ENCODE measurements at places on chromosomes 6 and 20.

DNA sequence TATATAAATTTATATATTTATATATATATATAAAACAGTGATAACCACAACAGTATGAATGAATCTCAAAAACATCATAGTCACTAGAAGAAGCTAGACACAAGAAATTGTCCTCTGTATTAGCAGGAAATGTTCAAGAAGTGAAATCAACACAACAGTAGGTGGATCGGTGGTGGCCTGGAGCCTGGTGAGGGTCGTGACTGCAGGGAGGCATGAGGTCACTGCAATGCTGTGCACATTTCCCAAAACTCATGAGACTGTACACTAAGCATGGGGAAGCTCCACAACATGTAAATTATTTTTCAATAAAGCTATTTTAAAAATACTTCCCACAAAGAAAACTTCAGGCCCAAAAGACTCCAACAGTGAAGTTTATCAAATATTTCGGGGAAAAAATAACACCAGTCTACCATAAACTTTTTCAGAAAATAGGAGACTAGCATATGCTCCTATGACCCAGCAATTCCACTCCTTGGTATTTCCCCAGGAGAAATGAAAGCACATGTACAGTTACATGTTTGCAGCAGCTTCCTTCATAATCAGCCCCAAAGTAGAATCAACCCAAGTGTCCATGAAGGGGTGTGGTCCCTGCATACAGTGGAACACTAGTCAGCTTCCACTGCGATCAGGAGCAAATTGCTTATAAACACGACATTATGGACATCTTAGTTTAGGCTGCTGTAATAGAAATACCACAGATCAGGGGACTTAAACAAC is 144.2 kb downstream of the TBXT start:
- no peak for DNase-seq

GRCh38 chr20:17714597-17714996 is 14.8 kb downstream of the BANF2 start:
- DNase-seq: no peak

GRCh38 chr6:84093441-84094435 is 60.2 kb downstream of the MRAP2 start:
- peak; percentile 1 for DNase-seq

GRCh38 chr6:95294043-95294442 is 283.3 kb upstream of the MANEA start:
- no peak for DNase-seq

- no peak for DNase-seq
Observed at GRCh38 chr6:16704401-16705045, 56.7 kb downstream of the ATXN1 start.

- DNase-seq: no peak
Observed at GRCh38 chr6:100466410-100467128, 1.8 kb upstream of the SIM1 start.

- no peak for DNase-seq
Observed at GRCh38 chr6:89110284-89110683, 7.6 kb downstream of the SRSF12 start.

DNA sequence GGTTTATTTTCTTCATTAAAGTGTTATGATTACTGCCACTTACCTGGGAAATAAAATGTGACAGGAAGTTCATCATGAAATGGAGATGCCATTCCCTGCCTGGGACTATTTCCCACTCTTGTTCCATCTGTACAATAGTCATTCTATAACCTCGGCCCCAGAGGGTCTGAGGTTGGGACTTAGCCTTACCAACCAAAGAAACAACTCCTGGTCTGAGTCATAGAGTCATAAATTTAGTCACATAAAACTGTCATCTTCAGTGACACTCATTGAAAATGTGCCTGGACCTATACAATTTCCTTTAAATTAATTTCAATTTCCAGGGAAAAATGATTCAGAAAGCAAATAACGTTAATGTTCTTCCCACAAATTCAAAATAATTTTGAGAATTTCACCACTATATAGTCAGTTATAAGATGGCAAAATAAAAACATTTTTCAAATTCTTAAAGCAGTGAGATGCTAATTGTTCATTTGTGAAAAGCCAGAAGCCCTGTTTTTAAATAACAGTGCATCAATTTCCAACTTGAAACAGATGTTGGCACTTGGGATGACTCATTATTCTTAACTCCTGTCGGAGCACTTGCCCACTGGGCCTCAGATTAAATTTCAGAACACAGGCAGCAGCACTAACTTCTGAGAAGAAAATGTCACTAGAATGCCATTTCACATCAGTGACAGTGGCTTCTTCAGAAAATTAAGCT is 201.2 kb upstream of the SMLR1 start:
- DNase-seq: no peak

DNA sequence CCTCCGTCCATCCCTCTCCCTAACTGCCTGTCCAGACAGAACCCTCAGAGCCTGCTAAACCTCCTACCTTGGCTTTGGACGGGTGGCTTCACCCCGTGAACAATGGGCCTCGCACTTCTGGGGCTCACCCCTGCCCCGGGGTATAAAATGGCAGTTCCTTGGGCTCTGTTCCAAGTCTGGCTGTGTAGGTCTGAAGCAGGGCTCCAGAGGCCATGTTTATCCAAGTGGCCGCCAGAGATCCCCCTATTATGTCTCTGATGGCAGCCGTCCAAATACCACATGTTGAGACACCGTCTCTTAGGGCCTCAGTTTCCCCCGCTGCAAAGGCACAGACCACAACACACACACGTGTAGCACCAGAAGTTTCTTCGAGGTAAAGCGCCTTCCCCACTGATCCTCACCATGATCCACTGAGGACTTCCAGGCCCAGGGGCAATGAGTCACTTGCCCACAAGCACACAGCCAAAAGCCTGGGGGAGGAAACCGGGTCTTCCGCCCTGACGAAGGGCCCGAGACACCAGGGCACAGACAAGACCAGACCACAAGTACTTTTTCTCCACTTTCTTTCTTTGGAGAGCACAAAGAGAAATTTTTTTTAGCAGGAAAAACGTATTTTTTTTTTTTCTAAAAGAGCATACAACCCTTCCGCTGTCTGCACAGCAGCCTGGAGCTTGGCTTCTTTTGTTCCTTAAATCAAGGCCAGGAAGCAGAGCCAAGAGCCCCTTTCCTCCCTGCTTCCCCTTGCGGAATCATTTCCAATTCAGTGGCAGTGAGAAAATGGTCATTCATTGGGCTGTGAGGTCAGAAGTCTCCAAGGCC is 11.8 kb downstream of the CPNE5 start:
- peak; percentile 9 for DNase-seq

- no peak for DNase-seq
Observed at GRCh38 chr6:96876886-96877545, 20.7 kb downstream of the NDUFAF4 start.

DNA sequence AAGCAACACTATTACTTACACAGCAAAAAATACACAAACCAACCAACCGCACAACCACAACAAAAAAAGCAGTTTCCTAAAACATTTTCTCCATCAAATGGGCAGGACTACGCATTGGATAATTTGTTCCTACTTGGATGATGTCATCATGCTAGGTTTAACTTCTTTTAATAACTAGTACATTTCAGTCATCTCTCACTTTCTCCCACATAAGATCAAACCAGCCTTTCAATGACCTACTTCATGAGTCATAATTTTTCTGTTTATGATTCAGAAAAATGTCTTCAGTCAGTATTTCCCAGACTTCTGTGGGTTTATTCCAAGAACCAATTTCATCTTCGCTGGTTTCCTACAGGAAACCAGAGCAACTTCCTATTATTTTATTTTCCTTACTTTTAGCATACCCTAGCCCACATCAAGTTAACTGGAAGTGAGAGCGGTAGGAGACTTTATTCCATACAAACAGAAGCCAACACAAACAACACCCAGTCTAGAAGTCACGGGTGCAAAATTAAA is 134.2 kb downstream of the GMDS start:
- no peak for DNase-seq

GRCh38 chr6:156783958-156784357 is 6.8 kb downstream of the ARID1B start:
- DNase-seq: no peak

- DNase-seq: no peak
Observed at GRCh38 chr6:131492932-131493573, 80.0 kb upstream of the ARG1 start.

DNA sequence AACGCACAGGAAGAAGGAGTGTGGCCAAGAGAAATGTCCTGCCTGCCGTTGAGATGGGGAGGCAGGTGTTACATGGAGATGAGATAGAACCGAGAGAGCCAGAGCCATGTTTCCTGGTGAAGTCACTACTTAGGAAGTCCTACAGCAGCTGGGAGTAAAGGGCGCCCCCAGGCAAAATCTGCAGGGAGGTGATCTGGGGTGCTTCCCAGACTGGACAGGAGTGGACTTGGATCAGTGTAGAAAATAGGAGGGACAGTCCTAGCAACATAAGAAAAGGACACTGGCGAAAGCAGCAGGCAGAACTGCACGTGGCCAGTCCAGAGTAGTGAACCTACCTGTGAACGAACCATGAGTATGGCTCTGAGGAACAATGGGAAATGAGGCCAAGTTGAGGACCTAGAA is 85.3 kb downstream of the CD164 start:
- no peak for DNase-seq

DNA sequence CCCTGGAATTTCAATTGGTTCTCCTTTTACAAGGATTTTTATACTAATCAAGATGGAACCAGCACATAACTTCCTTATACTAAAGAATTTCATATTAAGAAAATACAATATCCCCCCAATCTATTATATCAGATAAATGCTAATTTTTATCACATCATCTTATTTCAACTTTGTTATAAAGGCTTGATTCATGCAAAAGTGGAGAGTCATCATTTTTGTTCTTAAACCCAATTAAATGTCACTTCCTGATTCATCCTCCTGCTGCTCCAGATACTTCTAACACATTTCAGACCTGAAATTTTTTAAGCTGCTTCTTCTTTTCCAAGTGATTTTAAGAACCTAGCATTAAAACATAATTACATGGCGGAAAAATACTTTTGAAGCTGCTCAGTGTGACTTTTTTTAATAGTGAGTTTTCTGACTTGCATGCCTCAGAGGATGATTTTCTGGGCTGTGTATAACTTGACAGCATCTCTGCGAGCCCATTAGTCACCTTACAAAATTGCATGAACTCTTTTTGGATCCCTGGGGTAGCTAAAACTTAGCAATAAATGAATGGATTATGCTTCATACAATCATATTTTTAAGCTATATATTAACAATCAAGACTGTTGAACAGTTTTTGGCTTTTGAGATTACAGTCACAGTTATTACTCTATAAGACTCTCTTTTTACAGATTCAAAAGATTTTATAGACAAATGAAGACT is 134.1 kb downstream of the ELOVL4 start:
- DNase-seq: no peak

- DNase-seq: no peak
Observed at GRCh38 chr6:3334555-3334954, 75.8 kb downstream of the PSMG4 start.

DNA sequence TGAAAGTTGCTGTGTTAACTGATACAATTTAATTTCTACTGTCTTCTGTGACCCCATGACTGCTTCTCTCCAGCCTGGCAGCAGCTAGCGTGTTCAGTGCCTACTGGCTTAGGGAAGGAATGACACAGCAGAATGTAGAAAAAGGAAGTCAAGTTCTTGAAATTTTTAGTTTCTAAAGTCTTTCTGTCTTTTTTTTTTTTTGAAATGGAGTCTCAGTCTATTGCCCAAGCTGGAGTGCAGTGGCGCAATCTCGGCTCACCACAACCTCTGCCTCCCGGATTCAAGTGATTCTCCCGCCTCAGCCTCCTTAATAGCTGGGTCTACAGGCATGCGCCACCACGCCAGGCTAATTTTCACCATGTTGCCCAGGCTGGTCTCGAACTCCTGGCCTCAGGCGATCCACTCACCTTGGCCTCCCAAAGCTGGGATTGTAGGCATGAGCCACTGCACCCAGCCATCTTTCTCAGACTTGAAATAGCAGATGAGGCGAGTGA is 39.3 kb downstream of the PCNA start:
- no peak for DNase-seq

DNA sequence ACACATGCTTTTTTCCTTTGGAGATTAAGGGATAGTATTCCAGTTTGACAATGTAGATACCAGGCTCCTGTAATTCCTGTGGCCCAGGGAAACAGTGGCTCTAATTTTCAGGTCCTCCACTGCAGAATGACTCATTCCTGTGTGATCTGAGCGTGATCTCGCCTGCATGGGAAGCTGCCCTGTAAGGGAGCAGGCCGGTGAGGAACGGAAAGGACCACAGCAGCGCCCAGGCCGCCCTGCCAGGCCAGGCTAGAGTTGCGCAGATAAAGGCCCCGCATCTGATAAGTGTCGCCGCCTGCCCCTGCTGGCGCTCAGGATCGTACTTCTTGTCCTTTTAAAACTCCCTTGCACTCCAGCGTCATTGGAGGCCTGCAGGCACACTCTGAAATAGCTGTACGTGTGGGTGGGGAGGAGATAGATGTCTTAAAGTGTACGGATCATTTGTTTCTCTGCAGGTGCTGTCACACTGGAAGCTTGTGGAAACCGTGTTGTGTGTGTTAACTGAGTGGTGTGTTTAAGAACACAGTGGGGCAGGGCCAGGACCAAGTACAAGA is 60.7 kb downstream of the SYNJ2 start:
- DNase-seq: no peak

- no peak for DNase-seq
Observed at GRCh38 chr6:30480536-30481156, 8.7 kb upstream of the HLA-E start.

- DNase-seq: no peak
Observed at GRCh38 chr20:940926-941325, 24.8 kb upstream of the ANGPT4 start.

DNA sequence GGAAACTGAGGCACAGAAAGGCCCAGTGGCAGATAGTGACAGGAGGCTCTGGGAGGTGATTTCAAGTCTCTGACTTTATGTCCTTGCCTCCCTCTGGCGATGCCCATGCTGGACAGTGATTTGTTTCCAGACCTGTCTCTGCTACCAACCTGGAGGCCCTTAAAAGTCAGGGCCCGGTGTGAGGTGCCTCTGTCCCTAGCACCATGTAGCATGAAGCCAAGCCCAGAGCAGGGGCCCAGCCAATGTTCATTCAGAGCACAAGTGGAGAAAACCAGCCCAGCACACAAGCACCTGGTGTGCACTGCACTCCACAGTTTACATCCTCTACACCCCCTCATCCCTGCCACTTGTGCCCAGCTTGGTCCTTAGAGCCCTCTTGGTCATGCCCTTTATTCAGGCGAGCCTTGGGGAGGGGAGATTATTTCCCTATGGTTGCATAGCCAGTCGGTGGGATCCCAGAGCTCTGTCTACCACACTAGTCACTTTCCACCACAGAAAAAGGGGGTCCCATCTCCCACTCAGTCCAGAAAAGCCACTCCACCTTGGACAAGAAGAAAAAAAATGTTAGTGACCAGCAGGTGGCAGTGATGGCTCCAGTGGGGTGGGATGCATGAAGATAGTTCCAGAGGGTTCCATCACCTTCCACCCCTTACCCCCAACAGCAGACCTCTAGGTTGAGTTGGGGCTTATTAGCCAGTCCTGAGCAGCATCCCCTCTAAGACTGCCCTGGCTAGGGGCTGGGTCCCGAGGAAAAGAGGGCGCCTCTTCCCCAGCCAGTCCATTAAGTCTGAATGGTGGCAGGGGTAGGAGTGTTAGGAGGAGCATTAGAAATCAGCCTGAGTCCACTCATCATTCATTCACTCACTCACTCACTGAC is 30.9 kb downstream of the KIAA1755 start:
- DNase-seq: no peak
